Activated T-helper 2 cell treated with anti-CD3 and anti-CD28 coated beads, Interferon-gamma antibody, Interleukin-2, Interleukin-4, amounts not matched to agents 10 μg/mL and 5 μg/mL and 100 μg/mL, durations not matched to agents 14 hours and 24 hours and 36 hours (primary cell): ENCODE measurements at places on chromosomes 3 and 15. TPM values are rescaled to one million over a fixed set of nuclear protein-coding genes. Genes with fewer than 3 reads are reported as not detected.

- peaks cover 45% of the 10 kb centered on the region for H3K36me3 ChIP-seq
- H3K4me1 ChIP-seq, result peaks cover 77% of the 10 kb centered on the region
- H3K27me3 ChIP-seq, result no peaks in the 10 kb centered on the region
These were observed 94.2 kb downstream of the FOXP1 start for GRCh38 chr3:71489315-71489761.

GRCh38 chr3:12236351-12236750 lies 52.5 kb upstream of the PPARG start:
- no peaks in the 10 kb centered on the region for H3K36me3 ChIP-seq
- no peak for DNase-seq
- peaks cover 21% of the 10 kb centered on the region for H3K4me1 ChIP-seq
- no peak overlapping the region for H3K27ac ChIP-seq
- H3K4me3 ChIP-seq, result no peak overlapping the region
- peaks cover 8% of the 10 kb centered on the region for H3K27me3 ChIP-seq

DNA sequence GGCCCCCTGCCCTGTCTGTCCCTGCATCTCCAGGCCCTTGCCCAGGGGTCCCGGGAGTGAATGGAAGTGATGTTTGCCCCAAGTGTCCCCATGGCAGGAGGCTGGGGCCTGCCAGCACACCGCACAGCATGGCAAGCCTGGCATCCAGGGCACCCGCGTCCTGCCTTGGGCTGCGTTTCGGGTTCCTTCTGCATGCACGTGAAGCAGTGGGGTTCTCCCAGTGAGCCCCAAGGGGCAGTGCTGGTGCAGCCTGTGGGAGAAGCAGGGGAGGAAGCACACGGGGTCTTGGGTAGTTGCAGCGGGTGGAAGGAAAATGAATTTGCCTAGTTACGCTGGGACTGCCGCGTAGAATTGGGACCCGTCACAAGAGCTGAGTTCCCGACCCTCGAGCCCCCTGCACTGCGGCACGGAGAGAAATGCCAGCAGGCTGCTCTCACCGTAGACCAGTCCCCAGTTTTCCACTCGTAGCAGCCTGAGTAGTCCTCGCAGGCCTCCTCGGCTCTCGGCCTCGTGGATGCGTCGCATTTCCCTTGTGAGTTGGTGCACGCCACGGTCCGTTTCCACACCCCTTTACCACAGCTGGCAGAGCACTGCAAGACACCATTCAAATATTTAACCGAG lies 259.5 kb upstream of the LYSMD4 start:
- H3K27ac ChIP-seq, result no peak overlapping the region
- DNase-seq, result no peak
- H3K27me3 ChIP-seq, result peaks cover 2% of the 10 kb centered on the region

Gene ACKR4
- not detected in 2 replicates for total RNA-seq

Gene OTOL1
- total RNA-seq, result not detected in 2 replicates

Gene NAALADL2
- not detected in 2 replicates for total RNA-seq

Gene OSTN
- not detected in 2 replicates for total RNA-seq

Gene TNFSF10
- 52.3 and 54.8 TPM in 2 replicates for total RNA-seq

Gene NPAP1
- not detected in 2 replicates for total RNA-seq

Gene DLL4
- total RNA-seq, result 0.14 and 0.37 TPM in 2 replicates
